Hematopoietic multipotent progenitor cell treated with erythropoietin and hydrocortisone succinate and interleukin-3 and kit ligand, for 4 days (in vitro differentiated cells): ENCODE measurements at places on chromosomes 7 and 10.

DNA sequence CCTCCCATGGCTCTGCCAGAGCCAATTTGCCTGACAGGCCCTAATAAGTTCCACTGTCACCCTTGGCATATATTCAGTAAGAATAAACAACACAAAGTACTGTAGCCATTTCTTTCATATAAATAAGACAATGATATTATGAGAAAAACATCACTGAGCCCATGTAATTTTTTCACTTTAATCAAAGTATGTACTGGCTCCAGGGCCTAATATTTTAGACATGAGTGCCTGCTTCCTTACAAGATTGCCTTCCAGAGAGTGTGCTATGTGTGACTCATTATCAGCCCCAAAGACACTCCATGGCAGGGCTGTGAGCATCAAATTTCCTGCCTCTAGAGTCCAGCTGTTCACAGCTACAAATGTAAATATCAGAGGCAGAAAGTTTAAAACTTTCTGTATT, 297.6 kb downstream of the LHFPL3 start:
- DNase-seq, result no peak

DNA sequence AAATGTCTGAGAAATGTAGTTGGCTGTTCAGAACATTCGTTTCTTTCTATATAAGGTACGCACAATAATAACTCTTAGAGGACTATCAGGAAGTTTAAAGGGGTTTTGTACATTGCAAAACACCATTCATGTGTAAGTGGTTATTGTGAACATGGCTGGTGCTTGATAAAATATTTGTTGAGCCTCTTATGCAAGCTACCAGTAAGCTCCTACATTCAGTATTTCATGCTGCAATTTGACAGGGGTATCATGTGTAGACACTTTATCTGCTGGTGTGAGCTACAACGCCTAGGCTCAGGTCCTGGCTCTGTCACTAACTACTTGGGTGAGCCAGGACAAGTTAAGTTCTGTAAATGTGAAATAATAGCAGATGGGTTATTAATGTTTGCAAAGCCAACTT, 75.5 kb downstream of the MAP3K8 start:
- DNase-seq, result peak; percentile 54

- DNase-seq, result no peak
These were observed 102.3 kb downstream of the TBXAS1 start for GRCh38 chr7:139931190-139931934.

- no peak for DNase-seq
These were observed 352.2 kb downstream of the TFEC start for GRCh38 chr7:115678086-115678982.

DNA sequence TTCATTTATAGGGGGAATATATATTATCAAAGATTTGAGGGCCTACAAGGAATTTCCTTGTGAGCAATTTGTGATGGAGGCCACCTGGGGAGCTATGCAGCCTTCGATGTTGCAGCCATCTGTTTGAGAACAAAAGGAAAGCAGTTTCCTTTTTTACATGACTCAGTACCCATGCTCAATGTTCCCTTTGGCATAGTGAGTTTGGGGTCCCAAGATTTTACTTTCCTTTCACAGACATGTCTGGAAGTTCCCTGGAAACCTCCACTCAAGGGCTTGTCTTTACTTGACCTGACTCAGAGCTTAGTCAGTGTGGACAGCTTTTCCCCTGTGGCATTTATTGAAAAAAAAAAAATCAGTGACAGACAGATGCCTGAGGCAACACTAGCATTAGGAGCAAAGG, 73.5 kb upstream of the VIPR2 start:
- no peak for DNase-seq

DNA sequence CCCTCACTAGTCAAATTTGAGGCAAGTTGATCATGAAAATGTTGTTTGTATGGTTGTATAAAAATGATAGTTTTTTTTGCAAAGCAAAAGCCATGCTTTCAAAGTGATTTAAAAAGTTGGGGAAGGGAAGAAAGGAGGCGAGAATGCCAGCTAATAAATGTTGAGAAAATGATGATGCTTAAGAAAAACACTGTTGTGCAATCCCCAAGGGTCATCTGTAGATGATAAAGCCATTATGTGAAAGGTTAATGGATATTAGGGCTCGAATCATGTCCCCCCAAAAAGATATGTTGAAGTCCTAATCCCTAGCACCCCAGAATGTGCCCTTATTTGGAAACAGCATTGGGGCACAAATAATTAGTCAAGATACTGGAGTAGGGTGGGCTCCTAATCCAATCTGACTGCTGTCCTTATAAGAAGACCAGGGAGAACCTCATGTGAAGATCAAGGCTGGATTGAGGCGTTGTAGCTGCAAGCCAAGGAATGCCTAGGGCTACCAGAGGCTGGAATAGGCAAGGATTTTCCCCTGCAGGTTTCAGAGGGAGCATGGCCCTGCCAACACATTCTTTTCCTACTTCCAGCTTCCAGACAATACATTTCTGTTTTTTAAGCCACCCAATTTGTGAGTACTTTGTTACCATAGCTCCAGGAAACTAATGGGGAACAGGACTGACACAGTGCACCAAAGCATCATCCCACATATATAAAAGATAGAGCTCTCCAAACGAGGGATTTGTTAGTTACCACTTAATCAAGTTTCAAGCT, 35.4 kb upstream of the MKLN1 start:
- DNase-seq, result no peak

- DNase-seq, result no peak
These were observed 774.4 kb upstream of the POM121L12 start for GRCh38 chr7:52261057-52261456.

DNA sequence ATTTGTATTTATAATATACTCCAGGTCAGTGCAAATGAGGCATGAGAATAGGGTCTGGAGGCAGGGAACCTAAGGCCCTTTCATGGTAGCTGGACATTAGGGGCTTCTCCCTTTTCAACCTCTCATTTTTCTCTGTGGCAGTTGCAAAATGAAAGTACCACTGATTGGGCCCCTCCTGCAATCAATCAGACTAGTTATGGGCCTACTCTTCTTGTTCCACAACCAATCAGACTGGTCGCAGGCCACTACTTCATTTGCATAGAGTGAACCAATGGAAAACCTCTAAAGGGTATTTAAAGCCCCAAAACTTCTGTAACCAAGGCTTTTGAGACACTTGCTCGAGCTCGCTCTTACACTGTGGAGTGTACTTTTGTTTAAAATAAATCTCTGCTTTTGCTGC, 10.0 kb upstream of the PRPS1L1 start:
- DNase-seq, result no peak

DNA sequence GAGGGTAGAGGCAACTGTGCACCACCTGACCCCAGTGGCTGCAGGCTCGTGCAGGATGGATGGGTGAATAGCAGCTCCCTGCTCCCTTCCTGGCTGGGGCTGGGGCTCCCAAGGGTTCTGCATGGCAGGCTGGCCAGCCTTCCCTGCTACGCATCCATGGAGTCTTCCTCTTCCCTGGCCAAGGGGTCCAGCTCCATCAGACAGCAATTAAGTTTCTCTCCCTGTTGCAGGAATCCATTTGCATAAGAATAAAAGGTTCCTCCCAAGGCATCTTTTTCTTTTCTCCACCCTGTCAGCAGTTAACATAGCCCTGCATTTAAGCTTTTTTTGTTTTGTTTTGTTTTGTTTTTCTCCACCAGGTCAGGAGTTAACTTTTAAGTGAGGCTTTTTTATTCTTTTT, 10.0 kb upstream of the CPA2 start:
- no peak for DNase-seq

- DNase-seq, result peak; percentile 16
These were observed 645 bp upstream of the SIRT1 start for GRCh38 chr10:67883710-67884312.

GRCh38 chr7:40947566-40947965, 755.3 kb downstream of the INHBA start:
- no peak for DNase-seq
